ENCODE measurements at places on chromosomes 5 and 9.

GRCh38 chr5:606061-606460 lies 6.1 kb upstream of the CEP72 start:
- DNase-seq = no peak

DNA sequence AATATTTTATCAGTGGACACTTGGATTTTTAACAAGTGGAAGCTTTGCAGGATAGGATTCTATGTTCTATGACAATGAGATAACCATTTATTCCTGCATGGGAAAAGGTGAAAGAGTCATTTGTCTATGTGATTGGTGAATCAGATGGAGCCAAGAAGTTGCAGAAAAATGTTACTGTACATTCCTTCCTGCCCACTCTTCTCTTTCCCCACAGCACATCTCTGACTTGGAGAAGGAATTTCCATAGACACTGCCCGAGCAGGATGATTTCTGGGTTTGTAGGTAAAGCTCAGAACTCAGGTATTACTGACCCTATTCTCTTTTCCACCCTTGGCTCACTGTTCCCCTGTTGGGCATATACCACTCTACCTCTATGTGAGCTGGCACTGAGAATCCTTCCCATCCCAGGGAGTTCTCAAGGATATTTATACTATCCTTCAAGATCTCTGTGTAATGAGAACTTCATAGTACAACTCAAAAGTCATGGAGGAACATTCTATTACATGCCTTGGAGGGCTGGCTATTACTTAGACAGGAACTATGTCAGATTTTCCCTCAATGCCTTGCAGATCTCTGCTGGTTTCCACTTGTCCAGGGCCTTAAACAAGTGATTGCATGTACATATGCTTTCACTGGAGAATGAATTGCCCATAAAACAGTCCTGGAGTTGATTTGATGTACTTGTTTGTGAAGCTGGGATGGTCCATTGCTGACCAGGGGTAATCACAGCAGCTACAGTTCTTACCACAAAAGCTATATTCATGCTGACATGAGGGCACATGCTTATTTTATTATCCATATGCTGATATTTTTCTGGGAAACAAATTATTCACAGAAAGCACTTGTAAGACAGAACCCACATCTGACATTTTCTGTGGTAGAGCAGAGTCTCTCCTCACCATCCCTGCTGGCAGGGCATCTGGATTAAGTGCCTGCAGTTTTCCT lies 24.1 kb downstream of the SLC1A3 start:
- no peak for DNase-seq

- DNase-seq = no peak
These were observed 91.1 kb upstream of the TLE4 start for GRCh38 chr9:79480639-79481038.

DNA sequence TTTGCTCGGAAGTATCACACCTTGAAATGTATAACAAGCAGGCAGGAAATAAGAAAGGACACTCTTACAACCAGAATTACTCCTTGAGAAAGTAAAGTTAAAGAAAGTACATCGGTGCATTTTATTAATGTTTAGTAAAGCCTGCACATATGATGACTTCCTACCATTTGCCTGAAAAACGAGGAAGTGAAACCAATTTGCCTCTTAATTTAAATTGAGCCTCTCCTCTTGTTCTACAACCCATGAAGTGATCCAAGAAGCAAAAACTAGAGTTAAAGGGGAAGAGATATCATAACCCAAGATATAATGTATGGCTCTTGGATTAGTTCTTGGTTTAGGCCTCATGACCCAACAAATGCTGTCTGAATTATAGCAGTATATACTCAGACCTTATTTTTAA lies 95.6 kb downstream of the GNAQ start:
- no peak for DNase-seq

- no peak for DNase-seq
These were observed 7.7 kb upstream of the TRAF1 start for GRCh38 chr9:120934281-120934680.

DNA sequence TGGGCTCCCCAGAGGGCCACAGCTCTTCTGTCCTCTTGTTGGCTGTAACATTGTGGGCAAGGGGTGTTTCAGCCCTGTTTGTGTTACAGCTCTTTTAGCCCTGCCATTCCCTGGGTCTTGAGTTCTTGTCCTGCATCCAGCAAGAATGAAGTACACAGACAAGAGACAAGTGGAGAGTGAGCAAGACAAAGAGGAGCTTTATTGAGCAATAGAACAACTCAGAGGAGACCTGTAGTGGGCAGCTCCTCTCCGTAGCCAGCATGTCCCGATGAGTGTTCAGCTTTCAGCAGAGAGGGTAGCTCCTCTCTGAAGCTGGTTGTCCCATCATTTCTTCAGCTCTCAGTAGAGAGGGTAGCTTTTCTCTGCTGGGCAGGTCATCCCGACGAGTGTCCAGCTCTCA lies 22.9 kb downstream of the JMY start:
- no peak for DNase-seq

DNA sequence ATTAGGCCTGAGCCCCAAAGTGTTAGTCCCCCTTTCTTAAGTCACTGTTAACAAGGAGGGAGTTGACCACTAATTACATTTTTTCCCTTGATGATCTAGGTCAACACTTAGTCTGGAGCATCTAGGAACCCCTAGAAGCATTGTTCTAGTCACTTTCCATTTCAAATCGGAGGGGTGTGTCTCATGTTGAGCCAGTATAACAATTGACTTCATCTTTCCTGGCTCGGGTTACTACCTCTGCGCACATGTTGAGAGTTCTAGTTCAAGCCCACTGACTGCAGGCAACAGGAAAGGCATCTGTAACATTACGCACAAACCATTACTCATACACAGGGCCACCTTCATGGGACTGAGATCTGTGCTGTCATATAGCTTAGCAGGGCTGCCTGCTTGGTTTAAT lies 164.9 kb downstream of the NTRK2 start:
- no peak for DNase-seq

DNA sequence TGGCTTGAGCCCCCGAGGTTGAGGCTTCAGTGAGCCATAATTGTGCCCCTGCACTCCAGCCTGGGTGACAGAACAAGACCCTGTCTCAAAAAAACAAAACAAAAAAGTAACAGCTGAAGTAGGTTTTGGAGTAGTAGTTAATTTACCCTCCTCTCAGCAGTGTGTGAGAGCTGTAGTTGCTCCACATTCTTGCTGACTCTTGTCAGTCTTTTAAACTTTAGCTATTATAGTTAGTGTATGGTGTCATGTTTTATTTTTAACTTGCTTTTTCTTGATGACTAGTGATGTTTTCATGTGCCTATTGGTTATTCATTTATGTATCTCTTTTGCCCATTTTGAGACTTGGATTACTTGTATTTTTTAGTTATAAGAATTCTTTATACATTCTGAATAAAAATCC lies 52.9 kb upstream of the DHFR start:
- no peak for DNase-seq

GRCh38 chr9:4147476-4148230 lies 152.2 kb downstream of the GLIS3 start:
- no peak for DNase-seq

DNA sequence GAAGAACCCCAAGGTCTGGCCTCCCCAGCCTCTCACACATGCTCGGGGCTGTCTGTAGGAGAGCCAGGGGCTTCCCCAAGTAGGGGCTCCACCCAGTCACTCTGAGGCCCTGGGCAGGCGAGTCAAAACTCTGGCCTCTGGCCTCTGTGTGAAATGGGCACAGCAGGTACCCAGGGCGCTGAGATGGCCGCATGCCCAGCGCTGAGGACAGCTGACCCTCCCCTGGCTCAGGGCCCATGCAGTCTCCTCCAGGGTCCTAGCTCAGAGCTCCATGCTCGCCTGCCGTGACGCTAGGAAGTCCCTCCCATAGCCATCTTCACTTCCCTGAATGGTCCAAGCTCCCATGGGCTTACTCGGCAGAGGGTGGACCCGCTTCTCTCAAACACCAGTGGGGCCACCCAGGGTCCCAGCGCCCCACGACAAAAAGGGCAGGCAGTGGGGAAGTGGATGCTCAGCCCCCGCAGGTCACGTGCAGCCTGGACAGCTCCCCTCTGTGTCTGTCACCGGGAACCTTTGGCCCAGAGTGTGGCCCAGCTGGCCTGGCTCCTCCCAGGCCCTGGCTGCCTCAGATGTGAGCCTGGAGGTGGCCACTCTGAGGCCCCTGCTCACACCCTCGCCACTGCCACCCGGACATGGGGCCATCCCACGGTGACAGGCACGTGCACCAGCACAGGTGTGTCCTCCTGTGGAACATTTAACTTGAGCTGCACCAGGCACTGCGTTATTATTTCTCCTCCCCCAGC lies 12.2 kb upstream of the VAV2 start:
- no peak for DNase-seq

DNA sequence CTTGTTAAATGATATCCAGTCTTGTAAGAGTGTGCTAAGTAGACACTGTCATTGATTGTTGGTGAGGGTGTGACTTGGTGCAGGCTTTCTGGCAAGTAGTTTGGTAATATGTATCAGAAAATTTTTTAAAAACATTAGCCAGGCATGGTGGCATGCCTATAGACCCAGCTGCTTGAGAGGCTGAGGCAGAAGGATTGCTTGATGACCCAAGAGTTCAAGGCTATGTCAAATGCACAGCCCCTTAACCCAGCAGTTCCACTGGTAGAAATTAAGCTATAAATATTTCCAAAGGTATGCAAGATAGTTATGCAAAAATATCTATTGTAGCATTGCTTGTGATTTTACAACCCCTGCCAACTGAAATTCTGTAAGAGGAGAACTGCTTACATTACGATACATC lies 24.2 kb downstream of the ZBTB43 start:
- no peak for DNase-seq

DNA sequence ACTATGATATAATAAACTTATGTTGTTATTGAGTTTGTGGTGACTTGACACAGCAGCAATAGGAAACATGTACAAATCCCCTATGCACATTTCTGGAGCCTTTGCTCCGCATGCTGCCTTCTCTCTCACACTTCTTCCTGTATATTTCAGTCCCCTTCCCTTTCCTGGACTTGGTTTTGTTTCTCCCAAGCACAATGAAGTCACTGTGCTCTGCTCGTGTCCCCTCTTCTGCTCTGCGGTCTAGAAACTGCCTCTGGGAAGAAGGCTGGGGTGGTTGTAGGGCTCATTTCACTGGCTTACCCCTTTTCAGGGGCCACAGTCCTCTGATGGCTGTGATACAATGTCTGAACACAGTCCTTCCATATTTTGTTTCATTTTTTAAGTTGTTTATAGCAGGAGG lies 15.7 kb upstream of the FGD3 start:
- DNase-seq = no peak

- DNase-seq = no peak
These were observed 231.5 kb downstream of the ZNF608 start for GRCh38 chr5:124514956-124515355.

- DNase-seq = no peak
These were observed 36.2 kb downstream of the NUDT12 start for GRCh38 chr5:103526164-103526915.

GRCh38 chr9:75814667-75815066 lies 75.8 kb upstream of the PCSK5 start:
- DNase-seq = no peak

- no peak for DNase-seq
These were observed 179.0 kb upstream of the PPP1R26 start for GRCh38 chr9:135300346-135301141.

GRCh38 chr9:96510258-96510657 lies 60.3 kb downstream of the HABP4 start:
- DNase-seq = no peak

DNA sequence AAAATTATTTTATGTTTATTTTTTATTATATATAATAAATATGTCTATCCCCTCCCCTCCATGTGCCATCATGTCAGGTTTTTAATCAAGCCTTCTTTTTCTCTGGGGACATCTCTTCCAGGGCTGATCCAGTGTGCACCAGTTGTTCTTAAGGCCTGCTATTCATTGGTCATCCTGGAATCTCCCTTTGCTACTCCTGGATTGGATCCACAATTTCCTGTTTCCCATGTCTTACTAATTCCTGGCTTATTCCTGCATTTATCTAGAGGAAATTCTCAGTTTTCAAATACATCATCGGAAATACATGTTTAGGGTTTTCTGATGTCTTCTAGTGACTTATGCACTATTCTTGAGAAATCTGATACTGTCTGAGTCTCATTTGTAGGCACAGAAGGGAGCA lies 56.8 kb downstream of the ANGPTL2 start:
- no peak for DNase-seq

GRCh38 chr5:73137563-73138530 lies 17.5 kb downstream of the TMEM171 start:
- DNase-seq = no peak

GRCh38 chr5:83306572-83307241 lies 164.8 kb upstream of the VCAN start:
- DNase-seq = no peak

- no peak for DNase-seq
These were observed 12.0 kb upstream of the B4GALT1 start for GRCh38 chr9:33178972-33179697.

DNA sequence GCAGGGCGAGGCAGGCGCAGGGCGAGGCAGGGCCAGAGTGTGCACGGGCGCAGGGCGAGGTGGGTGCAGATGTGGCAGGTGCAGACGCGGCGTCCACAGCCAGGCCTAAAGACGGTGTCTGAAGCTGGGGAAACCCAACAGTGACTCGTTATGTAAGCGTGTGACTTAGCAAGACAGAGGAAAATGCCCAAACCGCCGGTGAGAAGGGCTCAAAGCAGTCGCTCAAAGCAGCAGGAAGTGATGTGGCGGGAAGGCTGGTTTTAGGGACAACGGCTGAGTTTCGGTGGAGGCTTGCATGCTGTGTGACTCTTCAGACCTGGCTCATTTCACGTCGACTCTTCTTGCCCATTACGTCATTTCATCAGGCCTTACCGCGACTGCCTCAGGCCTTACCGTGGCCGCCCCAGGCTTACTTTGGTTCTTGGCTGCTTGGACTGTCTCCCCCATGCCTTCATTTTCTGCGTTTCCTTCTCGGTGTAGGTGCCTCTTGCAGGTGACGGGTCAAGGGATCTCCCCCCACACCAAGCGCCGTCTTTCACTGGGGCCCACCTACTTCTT lies 50.5 kb upstream of the EXOC3 start:
- no peak for DNase-seq

- DNase-seq = peak; percentile 17
These were observed 89.5 kb downstream of the UGCG start for GRCh38 chr9:111986035-111986556.

DNA sequence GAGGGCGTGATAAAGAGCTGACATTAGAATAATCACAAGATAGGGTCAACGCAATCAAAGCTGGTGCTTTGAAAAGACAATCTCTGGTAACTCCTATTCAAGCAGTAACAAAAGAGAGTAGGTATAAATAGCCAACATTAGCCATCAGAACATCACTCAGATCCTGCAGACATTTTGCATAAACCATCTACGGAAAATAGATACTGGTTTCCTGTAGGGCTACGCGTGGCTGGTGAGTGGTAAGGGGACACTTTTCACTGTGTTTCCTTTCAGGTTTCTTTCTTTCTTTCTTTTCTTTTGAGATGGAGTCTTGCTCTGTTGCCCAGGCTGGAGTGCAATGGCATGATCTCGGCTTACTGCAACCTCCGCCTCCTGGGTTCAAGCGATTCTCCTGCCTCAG lies 22.3 kb downstream of the TTF1 start:
- no peak for DNase-seq

DNA sequence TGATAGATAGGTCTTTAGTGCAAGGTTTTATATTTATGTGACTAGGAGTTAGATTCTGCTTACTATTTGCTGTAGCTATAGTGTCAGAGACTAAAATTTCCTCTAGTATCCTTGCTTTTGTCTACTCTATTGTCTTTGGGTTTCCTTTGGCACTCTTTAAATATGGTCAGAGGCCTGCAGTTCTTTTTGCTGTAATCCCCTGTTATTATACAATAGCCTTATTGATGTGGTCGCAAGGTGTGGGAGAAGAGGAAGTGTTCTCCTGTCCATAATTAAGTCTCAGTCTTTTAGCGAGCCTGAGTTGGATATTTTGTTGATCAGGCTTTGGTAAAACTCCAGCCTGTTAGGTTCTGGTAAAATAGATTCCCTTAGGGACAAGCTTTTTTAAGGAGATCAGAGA lies 34.9 kb downstream of the LURAP1L start:
- no peak for DNase-seq
